Stimulated activated CD8-positive, alpha-beta memory T cell treated with anti-CD3 and anti-CD28 coated beads, Interleukin-15, amount 100 ng/mL, for 48 hours (primary cell): ENCODE measurements at places on chromosomes 3 and 15.

DNA sequence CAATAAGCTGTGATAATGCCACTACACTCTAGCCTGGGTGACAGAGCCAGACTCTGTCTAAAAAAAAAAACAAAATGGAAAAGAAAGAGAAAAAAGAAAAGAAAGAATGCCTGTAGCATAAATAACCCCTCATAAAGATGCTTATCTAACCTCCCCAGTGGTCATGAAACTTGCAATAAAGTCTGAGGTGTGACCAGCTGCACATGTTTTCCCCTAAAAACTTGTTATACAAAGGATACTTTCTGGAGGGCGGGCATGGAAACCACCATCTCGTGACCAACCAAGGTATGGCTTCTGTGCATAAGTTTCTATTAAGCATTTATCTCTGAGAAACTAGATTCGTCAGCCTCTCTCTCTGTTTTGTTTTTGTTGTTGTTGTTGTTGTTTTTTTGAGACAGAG is 21.8 kb downstream of the CCDC32 start:
- DNase-seq = no peak

- DNase-seq = no peak
These were observed 25.4 kb downstream of the COMMD2 start for GRCh38 chr3:149726716-149727407.

- no peak for DNase-seq
These were observed 27.3 kb upstream of the FILIP1L start for GRCh38 chr3:100141586-100141985.

DNA sequence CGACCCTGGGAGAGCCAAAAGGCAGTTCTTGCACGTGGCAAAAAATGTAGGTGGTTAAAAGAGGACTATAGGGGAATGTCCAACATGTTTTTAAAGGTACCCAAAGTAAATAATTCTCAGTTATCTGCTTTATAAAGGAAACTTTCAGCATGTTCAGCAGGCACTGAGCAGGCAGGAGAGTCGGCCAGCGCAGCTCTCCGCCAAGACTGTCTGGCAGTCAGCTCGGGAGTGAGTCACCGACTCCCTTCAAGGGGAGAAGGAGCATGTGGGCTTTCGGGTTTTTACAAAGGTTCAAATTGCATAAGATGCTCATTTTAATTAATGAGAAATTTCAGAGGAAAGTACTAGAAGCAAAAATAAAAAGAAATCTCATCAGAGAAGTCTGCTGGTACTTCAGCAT is 7.0 kb downstream of the GABRA5 start:
- DNase-seq = no peak

GRCh38 chr15:38130205-38130567 is 122.5 kb upstream of the SPRED1 start:
- DNase-seq = no peak

DNA sequence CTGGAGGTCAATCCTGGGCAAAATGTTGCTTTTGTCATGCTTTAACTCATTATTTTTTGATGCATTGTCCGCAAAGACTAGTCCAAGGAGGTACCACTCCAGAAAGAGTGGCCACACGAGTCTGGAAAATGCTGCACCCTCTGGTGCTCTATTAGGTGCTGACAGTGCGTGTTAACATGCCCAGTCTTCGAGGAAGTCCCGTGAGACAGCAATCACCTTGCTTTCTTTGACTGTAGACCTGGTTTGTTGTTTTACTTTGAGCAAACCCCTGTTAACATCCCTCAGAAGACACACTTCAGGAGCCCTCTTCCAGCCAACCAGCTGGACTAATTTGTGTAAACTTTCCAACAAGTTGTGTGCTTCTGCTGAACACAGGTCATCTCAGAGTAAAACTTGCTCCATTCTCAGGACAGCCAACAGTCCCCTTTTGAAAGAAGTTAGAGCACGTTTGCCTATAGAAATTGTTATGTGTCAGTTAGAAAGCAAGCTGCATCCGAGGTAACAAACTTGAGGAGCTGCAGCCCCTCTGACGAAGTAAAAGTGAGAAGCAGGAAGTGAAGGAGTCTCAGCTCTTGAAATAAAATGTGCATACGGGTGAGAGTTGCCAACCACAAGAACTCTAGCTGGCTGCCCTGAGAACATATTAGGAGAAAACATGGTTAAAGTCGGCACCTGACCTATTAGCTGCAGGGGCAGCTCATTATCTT is 205.0 kb downstream of the LPP start:
- no peak for DNase-seq
